ENCODE measurements at places on chromosomes 12 and 14.
A peak's percentile ranks its signal among the peaks of the same experiment; 100 is the strongest.

- no peak for DNase-seq
These were observed 30.3 kb downstream of the MDM2 start for GRCh38 chr12:68838046-68838886.

DNA sequence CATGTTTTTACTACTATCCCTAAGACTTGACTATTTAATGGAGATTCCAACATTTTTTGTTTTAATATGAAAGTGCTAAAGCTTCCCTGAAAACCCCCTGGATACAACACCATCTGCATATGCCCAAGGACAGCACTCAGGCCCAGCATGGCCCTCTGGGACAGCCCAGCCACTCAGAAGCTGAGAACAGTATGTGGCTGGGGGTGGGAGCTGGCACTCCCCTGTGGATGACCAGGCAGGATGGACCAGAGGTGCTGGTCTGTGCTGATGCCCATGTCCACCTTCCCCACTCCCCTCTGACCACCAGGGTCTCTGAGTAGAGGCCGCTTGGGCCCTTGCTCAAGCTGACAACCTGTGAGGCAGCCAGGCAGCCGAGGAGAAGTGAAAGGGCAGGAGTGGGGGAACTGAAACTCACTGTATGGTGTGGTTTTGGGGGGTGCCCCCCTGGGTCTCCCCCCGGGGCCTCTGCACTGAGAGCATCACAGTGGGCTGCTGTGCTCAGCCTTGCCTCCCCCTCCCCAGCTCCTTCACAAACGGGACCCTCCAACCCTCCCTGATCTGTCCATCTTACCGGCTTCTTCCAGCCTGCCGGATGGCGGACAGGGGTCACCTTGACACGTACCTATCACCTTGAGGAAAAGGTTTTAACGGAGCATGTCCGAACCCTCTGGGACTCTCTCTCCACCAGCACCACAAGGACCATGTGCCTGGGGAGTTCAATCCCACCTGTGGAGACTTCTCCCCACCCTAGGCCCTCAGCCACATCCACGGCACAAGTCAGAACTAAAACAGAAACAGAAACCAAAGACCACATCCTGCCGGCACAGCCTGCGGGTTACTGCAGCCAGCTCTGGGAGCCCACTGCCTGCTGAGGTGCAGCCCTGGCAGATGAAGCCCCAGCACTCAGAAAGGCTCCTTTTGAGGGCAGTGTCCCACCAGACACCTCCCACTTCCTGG lies at the start of gene TMEM229B:
TMEM229B (minus strand) TSS at position 785 of the 957 bp plus-strand sequence. CDS start 14,798 bp downstream, outside the sequence.
- DNase-seq = no peak

DNA sequence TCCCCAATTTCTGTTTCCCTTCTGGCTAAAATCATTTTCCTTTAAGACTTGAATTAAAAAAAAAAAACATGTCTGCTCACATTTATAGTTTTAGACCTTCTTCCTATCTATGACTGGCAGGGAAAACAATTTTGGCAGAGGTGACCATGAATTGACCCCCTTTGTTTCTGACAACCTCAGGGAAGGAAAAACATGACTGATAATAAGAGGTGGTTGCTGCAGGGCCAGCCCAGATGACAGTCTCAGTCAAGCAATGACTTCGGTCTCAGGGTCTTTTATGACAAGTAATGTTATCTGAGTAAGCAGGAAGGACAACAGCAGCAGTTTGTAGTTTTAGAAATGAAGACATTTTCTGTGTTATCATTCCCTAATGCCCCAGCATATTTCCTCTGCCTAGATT lies 430.9 kb downstream of the LRIG3 start:
- DNase-seq = no peak

DNA sequence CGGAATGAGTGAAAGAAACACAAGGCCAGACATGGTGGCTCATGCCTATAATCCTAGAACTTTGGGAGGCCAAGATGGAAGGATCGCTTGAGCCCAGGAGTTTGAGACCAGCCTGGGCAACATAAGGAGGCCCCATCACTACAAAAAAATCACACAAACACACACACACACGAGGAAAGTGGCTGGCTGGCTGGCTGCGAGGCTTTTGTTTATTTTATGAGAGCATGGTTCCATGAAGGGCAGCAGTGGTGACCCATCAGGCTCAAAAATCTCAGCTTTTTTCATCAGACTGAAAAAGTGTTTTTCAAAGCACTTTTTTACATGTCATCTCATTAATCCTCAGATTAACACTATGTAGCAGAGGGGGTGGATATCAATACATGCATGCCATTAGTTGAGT lies 27.7 kb downstream of the VDR start:
- DNase-seq = no peak

- no peak for DNase-seq
These were observed 79.1 kb upstream of the BCL2L14 start for GRCh38 chr12:11991604-11992003.

GRCh38 chr14:49970474-49971147 lies 77.7 kb downstream of the ARF6 start:
- peak; percentile 93 for DNase-seq

GRCh38 chr14:75539561-75540478 lies 17.6 kb downstream of the BATF start:
- DNase-seq = no peak

- DNase-seq = no peak
These were observed 144.4 kb upstream of the PWP1 start for GRCh38 chr12:107541001-107541705.

DNA sequence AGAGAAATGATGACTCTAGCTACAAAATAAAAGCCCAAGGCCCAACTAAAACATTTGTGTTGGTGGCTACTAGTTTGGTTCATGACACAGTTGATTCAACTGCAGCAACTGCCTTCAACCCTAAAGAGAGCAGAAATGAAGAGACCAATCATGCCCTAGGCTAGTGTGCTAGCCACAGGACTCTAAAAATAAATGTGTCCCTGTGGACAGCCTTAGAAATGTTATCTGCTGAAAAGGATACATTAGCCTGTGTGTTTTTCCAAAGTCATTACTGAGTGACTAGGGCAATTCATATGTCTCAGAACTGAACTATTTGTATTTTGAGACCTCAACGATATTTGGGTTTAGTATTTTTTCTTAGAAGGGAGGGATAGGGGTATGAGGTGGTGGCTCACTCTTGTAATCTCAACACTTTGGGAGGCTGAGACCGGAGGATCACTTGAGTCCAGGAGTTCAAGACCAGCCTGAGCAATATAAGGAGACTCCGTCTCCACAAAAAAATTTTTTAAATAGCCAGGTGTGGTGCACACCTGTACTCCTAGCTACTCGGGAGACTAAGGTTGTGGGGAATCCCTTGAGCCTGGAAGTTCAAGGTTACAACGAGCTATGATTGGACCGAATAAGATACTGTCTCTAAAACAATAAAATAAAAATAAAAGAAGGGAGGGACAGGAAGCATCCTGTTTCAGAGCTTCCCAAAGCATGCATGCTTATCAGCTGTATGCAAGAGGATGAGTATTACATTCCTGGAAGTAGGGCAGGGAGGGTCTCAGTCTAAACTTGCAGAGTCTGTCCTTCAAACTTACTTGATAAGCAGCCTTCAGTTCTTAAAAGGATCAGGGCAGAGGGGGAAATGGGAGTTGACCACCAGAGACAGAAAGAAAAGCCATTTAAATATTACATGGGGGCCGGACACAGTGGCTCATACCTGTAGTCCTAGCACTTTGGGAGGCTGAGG lies 29.6 kb upstream of the NAP1L1 start:
- DNase-seq = no peak

DNA sequence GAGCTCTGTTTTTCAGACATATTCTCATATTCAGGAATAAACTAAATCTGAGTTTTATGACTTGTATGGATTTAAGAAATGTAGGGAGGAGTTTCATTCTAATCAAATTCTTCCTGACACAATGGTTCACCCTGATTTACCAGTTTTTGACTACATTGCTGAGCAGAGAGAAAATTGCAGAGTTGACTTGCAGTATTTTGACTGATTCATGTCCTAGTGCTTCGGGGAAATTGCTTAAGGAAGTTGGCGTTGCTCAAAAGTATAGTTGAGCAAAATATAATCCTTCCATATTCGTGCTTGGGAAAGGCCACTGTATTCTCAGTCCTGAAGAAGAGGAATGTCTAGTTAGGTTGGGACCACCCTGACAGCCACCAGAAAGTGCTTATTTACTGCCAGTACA lies 1.3 kb upstream of the TWF1 start:
- DNase-seq = no peak

DNA sequence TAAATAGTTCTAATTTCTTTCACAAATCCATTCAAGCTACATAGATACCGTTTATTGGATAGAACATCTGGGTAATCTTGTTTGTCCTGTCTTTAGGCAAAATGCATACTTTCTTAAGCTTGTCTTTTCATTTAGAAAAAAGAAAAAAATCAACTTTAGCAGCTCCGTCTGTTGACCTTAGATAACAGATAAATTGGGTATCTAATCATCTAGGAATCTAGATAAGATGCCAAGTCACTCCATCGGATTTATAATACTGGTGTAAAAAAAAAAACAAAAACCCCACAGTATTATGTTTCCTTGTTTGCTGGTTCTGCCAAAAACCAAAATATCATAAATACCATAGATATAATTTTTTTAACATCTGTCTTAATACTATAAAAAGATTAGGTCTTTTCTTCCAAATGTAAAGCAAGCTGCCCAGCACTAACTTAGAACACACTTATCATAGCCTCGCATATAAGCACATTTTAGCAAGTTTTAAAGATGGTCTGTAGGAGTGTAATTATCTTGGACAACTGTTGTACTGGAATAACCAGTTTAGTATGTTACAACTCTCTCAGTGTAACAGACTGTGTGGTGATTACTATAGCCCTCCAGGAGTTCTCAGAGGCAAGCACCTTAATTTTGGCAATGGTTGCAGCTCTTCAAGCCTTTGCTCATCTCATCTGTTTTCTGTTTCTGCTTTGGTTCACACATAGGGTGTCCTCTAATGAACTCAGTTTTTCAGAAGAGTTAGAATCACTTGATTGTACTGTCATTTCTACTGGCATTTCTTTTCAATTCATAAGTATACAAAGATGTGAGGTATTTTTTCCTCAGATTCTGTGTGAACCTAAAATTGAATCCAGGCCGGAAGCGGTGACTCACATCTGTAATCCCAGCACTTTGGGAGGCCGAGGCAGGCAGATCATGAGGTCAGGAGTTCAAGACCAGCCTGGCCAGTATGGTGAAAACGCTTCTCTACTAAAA lies 83.1 kb downstream of the ANO6 start:
- no peak for DNase-seq

- DNase-seq = no peak
These were observed 1.6 kb downstream of the CISTR start for GRCh38 chr12:53749986-53750811.

DNA sequence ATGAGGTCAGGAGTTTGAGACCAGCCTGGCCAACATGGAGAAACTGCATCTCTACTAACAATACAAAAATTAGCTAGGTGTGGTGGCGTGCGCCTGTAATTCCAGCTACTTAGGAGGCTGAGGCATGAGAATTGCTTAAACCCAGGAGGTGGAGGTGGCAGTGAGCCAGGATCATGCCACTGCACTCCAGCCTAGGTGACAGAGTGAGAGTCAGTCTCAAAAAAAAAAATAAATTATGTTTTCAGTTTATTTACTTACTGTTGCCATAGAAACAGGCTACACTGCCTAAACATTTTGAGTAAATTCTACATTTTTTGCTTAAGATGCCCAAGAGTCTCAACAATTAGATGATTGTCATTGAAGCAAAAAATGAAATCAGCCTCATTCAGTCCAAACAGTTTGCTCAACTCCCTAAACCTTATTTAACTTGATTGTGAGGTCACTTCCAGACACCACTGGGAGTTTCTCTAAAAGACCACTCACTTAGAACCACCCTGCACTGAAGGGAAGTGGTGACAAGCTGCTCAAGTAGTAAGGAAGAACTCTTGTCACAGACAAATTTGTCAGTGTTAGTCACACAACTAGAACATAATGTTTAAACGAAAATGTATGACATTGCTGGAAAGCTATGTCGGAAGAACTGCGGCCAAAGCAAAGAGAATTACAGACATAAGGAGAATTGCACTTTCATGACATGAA lies 9.8 kb upstream of the GNPNAT1 start:
- DNase-seq = no peak

GRCh38 chr12:122117979-122118378 lies 39.4 kb downstream of the MLXIP start:
- no peak for DNase-seq

DNA sequence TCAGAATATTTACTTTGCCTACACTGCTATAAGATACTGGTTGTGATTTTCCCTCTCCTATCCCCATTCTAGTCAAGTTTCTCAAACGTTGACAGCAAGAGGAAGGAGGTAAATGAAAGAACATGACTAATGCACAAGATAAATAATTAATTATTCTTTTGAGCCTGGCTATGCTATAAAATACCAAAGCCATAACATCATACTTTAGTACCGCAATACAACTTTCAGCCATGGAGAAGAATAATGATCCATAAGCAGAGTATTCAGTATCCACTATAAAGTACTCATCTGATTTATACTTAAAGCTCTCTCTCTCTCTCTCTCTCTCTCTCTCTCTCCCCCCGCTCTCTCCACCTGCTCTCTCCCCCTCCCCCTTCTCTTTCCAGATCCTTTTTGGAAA lies 41.3 kb downstream of the TDG start:
- no peak for DNase-seq

DNA sequence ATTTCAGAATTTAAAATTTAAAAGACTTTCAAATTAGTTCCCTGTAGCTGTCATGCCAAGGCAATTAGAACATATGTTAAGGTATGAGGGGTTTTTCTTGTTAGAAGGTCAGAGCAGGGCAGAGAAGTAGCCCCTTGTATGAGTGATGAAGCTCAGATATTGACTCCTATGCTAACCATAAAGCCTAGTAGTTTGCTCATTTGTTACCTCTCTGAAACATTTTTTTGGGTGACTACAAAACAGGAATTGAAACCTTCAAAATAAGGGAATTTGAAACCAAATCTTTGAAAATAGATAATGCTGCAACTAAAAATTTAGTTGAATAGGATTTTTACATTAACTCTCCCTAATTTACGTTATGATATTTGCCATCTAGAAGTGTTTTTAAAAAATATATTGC lies 333.5 kb downstream of the NAV3 start:
- DNase-seq = no peak

GRCh38 chr12:48972213-48972951 lies 847 bp upstream of the WNT10B start:
- no peak for DNase-seq

DNA sequence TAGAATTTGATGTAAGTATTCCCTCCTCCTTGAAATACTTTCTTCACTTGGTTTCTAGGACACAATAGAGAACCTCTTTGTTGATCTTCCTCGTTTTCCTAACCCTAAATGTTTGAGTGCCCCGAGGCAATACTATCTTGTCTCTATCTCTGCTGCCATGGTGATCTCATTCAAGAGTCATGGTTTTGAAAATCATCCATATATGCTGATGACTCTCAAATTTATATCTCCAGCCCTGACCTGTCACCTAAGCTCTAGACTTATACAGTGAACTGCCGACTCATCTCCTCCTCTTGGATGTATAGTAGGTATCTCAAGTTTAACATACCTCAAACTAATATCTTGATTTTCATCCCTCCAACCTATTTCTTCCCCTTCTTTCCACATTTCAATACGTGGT lies 71.4 kb downstream of the RIC8B start:
- DNase-seq = no peak

All from NCI-H2029 treated with DMSO at 0.1 percent for 48 hours (cell line).